T-helper 22 cell (primary cell): ENCODE measurements at places on chromosomes 7 and 10.

DNA sequence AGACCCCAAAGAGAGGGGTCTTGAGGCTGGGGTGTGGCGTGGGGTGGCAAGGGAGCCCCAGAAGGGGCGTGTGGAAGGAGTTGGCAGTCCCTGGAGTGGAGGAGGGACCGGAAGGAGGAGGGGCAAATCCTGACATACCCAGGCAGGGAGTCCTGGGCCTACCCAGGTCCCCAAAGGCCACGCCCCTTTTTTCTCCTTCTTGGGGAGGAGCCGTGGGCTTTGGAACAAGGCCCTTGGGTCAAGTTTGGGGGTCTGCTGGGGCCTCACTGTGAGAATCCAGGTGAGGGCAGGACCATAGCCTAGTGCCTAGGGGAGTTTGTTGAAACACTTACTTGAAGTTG lies 1.2 kb upstream of the SMARCD3 start:
- DNase-seq = no peak

- DNase-seq = no peak
Measured at GRCh38 chr7:29609162-29610037, 45.8 kb downstream of the PRR15 start.

DNA sequence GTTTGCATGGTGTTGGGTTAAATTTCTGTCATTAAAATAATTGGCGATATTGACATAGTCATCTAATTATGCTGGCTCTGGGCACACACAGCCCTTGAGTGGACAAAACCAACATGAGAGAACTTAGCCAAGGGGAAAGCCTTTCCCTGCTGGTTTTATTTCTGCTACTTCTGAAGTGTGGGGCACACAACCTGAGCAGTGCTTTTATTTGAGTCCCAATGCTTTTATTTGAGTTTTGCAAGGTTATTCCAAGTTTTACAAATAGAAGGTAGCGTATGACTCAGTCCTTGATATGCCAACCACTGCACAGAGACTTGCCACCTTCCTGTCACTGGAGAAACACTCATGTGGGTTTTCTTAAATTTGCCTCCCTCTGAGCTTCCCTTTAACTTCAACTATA lies 145.7 kb downstream of the EGFR start:
- no peak for DNase-seq

DNA sequence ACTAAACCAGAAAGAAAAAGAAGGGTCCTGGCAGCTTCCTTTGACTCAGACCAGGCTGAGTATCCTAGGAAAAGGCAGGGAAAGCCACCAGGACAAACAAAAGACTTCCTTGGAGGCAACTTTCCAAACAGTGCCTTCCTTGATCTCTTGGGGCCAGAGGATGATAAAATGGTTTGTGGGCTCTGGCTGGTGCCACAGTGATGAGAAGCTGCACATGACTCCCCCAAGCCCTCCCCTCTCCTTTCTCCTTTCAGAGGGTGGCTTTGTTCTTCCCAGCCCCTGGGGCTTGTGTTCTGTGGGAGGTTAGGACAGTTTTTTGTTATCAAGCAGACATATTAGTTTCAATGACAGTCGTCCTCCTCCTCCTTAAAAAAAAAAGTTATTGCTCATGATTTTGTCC lies 183.2 kb downstream of the SEM1 start:
- no peak for DNase-seq

GRCh38 chr10:48406204-48406603 lies 99.7 kb downstream of the MAPK8 start:
- no peak for DNase-seq

DNA sequence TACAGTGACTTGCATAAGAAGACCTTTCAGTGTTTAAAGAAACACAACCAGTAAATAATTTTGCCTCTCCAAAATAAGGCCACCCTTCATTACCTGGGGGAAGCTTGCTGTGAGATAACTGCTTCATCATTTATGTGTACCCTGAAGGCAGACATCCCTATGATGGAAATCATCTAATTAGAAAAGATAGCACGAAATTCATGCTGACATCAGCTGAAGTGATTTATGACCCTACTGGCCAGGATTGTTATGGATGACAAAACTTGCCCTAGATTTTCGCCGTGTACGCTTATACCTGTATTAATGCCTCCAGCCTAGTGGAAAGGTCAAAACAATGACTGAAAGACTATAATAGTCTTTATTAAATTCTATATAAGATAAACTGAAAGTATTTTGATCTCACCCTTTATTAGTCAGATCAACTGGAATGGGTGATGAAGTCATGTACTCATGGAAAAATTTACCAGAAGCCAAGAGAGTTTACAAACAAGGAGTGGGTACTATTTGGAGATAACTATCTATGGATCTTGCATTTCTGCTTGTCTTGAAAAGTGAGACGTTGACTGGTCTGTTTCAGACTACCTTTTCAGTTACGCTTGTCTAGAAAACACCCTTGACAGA lies 114.2 kb downstream of the PPP1R3A start:
- DNase-seq = no peak

- no peak for DNase-seq
Measured at GRCh38 chr10:43121444-43121843, 16.8 kb upstream of the CSGALNACT2 start.

- no peak for DNase-seq
Measured at GRCh38 chr7:151374726-151375125, 33.1 kb downstream of the NUB1 start.

- no peak for DNase-seq
Measured at GRCh38 chr10:30330497-30331168, 18.4 kb downstream of the MTPAP start.

GRCh38 chr7:78018641-78019446 lies 220.3 kb downstream of the PHTF2 start:
- no peak for DNase-seq

GRCh38 chr10:103835096-103836050 lies 20.0 kb downstream of the SH3PXD2A start:
- no peak for DNase-seq

DNA sequence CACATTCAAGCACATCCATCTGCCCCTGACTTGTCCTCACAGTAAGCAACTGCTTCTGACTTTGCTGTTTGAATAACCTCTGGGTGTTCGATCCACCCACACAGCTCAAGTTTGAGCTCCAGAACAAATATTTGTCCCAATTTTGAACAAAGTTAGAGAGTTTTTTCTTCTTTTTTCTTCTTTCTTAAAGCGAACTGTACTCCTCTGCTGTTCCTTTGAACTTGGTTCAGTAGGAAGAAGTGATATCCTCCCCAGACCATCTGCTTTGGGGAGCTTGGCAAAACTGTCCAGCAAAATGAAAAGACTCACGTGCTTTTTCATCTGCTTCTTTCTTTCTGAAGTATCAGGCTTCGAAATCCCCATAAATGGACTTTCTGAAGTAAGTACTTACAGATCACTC lies at the start of gene ITIH2:
Gene ITIH2 (plus strand): TSS at position 177 of the 400 bp plus-strand sequence. CDS start 119 bp downstream, at position 296.
- DNase-seq = no peak

- no peak for DNase-seq
Measured at GRCh38 chr10:49180444-49180860, 7.7 kb downstream of the TMEM273 start.

- DNase-seq = no peak
Measured at GRCh38 chr10:130934293-130935127, 377.0 kb downstream of the TCERG1L start.

DNA sequence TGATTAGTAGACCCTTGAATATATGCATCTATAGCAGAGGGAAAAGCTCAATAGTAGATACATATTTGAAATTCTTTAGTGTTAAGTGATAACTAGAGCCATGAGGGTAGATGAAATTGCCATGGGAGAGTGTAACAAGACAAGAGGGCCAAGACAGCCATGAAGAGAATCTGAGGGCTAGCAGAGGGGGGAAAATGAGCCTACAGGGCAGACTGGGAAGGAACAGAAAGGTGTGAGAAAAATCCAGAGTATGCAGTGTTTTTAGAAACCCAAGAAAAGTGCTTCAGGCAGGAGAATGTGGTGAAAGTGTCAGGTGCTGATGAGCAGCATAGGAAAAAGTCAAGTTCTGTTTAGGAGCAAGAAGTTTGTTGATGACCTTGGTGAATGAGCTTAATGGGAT lies 63.0 kb downstream of the MAPK8 start:
- no peak for DNase-seq

DNA sequence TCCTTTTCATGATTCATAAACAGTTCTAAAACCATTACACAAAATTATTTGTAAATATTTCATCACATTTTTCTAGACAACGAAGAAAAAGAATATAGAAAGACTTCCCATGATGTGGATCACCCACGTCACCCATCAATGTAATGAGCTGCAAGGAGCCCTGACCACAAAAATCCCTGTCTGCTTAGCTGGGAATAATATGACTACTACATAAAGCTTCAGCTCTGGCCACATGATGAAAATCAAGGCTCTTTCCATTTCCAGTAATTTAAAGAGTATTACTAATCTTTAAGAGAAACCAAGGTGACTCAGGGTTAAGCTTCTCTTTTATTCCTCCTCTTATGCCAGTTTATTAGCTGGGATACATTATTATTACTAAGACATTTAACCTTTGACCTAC lies 180.8 kb upstream of the CACNA2D1 start:
- DNase-seq = no peak

DNA sequence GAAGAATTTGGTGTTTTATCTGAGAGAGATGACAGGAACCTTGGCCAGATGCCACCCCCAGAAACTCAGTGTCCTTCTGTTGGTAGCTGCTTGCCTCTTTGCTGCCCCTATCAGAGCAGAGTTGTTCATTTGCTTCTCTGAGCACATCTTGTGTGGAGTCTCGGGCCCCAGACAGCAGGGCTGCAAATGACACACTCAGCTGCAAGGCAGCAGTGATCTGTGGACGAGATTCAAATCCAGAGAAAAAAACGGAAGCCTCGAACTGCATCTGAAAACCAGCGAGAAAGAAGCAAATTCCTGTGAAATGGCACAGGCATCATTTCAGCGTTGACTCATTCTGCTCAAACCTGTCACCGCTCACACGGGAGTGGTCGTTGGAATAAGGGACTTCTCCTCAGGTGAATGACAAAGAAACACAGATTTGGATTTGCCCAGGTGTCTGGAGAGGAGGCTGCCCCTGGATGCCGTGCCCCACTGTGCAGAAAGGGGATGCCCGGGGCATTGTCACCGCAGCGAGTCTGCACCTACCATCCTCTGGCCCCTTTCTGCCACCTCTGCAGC lies 144.7 kb downstream of the PFKFB3 start:
- peak; percentile 64 for DNase-seq

DNA sequence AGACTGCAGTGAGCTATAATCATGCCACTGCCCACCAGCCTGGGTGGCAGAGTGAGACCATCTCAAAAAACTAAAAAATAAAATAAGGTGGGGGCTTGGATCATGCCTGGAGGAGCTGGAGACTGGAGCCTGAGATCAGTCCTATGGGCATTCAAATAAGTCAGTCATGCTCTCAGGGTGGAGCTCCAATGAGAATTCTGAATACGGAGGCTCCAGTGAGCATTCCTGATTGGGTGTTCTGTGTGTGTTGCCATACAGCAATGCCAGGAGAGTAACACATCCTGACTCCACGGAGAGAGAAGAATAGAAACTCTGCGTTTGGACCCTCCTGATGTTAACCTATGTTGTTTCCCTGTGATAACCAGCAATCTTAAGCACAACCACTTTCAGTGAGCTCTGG lies 16.0 kb downstream of the UBE2D4 start:
- no peak for DNase-seq

GRCh38 chr10:63697956-63698786 lies 177.0 kb downstream of the REEP3 start:
- DNase-seq = no peak

- no peak for DNase-seq
Measured at GRCh38 chr10:125985557-125986240, 89.3 kb downstream of the FANK1 start.

DNA sequence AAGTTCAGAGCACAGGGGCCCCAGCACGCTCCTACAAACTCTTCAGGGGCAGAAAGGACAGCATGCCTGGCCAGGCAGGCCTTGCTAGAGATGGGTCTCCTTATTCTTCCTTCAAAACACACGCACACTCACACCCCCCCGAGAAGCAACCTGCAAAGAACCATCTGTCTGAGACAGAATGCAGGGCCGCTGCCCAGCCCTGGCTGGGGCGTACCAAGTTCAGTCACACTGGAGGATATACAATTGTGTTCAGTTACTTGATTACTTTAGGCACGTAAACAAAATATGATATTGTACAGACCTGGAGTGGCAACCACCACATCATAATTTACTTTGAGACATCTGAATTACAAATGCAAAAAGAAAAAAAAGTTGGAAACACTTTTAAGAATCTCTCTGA lies 5.7 kb downstream of the FAM53B start:
- DNase-seq = no peak

GRCh38 chr7:155395176-155395797 lies 62.6 kb upstream of the EN2 start:
- no peak for DNase-seq

DNA sequence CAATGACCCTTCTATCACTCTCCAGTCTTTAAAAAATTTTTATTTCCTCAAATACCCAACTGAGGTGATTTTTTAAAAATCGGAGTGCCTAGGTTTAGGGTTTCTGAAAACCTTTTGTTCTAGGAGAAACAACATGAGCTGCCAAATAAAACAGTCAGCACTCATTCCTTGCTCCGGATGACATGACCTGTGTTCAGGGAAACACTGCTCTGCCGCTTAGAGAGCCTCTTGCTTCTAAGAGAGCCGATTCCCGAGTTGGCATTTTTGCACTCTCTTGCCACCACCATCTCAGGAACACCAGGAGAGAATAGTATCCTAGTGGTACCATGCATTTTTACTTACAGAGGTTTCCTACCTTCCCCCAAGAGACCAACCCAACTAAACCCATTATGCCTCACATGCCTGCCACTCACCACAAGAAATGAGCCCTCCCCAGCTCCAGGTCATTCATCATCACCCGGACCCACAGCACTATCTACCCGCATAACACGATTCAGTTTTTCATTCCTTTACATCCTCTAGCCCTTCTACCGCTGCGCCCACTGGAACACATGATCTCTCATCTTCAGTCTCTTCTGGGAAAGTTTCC lies 365.4 kb downstream of the THSD7A start:
- DNase-seq = no peak

GRCh38 chr7:131527456-131527855 lies 29.0 kb downstream of the PODXL start:
- no peak for DNase-seq

DNA sequence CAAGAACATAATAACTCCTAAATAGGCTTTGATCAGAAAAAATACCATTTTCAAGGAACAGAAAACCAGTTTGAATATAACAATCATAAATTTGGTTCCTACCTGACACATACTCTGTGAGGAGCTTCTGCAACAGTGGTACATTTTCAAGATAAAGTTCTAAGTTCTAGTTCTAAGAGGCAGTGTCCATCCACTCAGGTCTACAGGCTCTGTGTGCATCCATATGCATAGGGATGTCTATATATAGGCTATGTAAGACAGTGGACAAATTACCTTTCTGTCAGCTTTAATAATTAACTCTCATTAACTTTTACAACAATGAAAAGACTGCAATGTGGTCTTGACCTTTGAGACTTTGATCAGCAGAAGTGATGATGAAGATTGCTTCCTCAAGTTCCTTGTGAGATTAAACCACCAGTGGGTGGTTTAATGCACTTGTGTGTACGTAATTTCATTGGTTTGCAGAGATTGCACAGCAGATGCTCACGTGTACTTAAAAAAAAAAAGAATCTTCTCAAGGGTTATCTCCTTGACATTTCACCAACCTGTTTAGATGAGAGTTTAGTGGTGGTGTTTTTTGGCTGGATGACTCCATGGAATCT lies at the start of gene SLC26A3:
Gene SLC26A3 (minus strand): TSS at position 215 of the 602 bp plus-strand sequence. CDS start 8,714 bp downstream, outside the sequence.
- no peak for DNase-seq
